HTR-8/SVneo (cell line): ENCODE measurements at places on chromosomes 2 and 18.

GRCh38 chr2:40488101-40488601 lies 36.3 kb upstream of the SLC8A1 start:
- peak; percentile 14 for DNase-seq

DNA sequence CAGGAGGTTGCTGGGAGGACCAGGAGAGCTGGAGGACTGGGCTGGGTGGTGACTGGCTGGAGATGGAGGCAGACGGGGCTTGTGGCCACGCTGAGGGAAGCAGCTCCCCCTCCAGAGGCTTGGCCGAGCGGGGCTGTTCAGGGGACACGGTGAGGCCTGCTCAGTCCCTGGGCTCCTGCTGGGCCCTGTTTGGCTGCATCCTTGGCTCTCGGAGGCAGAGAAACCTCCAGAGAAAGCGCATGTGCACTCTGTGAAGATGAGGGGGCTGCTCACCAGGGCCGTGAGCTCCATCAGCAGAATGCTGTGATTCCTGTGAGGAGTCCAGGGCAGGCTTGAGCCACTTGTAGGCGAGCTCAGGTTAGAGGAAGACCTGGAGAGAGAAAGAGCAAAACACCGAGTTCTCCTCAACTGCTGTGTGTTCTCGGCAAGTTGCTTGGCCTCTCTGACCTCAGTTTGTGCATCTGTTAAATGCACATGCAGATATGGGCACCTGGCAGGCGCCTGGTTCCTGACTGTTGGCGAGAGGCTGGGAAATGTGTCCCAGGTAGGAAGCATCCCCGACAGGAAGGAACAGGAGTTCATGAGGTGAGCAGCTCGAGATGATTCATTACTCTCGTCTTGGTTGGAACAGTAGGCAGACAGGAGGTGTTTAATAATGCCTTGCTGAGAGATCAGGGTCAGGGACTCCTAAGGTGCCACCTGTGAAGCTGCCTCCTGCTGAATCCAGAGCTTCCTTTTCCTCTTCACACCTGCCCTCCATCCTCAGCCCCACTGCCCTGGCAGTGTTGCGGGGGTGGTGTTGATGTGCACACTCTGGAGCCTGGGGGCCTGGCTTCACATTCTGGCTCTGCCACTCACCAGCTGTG lies 941 bp downstream of the ZAP70 start:
- DNase-seq: no peak

GRCh38 chr2:152875701-152876695 lies 157.6 kb downstream of the ARL6IP6 start:
- DNase-seq: no peak

GRCh38 chr18:45324495-45325113 lies 290.7 kb upstream of the SLC14A2 start:
- no peak for DNase-seq

DNA sequence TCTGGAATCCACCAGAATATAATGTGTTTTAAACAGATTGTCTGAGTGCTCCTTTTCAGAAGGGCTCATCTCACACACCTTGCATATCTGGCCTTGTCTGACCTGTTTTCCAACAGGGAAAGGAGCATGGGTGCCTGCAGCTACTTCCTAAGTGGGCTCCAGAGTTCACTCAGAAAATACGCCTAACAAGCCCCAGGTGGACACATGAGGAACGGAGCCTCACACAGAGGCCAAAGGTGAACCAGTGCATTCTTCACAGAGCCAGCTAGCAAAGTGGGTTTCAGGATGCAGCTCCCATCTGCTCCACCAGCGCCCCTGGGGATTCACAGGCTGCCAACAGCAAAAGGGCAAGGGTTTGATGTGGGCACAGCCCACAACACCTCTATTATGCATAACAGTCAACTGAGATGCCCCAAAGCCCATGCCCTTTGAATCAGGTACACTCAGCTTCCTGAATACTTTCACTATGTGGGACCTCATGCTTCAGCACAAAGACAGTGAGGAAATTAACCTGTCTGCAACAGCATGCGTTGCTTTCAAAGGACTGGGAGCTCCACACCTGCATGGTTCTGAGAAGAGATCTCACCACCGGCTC lies 86.6 kb downstream of the CCBE1 start:
- no peak for DNase-seq

GRCh38 chr2:86624267-86624547 lies 542 bp upstream of the RNF103 start:
- DNase-seq: no peak

GRCh38 chr2:237934186-237934585 lies 32.6 kb upstream of the UBE2F start:
- DNase-seq: no peak

DNA sequence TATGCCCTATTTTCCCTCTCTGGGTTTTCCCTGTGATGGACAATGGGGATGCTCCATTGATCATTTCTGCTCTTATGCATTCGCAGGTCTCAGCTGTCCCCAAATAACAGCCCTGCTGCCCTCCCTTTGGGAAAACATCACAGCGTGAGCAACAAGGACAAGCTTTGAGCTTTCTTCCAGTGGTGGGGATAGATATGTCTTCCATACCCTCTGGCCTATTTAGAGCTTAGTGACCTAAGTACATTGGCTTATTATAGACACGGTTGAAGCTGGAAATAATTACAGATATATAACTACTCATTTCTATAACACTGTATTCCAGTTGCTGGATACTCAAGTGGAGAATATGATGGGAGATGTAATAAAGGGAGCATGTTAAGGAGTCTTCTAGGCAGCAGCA lies 304.3 kb upstream of the MGAT5 start:
- no peak for DNase-seq
